Cerebellar nuclear complex (tissue), 1 donor: ENCODE measurements at places on chromosomes 4 and X.

DNA sequence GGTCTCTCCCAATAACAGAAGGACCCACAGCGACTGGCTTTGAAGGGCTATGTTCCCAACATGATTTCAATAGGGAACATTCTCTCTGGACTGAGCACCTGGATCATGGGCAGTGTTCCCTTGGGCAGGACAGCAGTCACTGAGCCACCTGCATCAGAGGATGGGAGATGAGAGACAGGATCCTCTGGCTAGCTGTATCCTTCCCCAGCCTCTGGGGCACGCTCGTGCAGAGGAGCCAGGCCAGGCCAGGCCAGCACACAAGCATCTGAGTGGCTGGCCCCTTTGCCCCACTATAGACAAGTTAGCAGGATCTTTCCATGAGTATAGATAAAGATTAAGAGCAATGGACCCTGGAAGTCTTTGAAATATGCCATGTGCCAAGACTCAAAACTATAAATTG, 66.3 kb downstream of the NEUROG2 start:
- no peak for DNase-seq

DNA sequence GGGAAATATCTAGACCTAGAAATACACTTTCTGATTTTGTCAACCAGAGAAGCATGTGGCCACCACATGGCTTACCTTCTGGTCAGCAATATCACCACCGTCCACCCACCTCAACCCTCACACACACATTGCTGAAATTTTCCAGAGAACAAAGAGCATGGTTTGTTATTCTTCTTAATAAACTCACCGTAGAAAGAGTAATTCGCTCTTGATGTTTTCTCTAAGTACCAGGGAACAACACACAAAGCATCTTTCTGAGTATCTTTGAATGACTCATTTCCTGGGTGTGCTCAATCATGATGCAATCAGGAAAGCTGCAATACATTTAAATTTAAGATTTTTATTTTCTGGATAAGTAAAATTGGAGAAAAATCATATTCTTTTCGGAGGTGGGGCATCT, 24.7 kb upstream of the LRAT start:
- no peak for DNase-seq

DNA sequence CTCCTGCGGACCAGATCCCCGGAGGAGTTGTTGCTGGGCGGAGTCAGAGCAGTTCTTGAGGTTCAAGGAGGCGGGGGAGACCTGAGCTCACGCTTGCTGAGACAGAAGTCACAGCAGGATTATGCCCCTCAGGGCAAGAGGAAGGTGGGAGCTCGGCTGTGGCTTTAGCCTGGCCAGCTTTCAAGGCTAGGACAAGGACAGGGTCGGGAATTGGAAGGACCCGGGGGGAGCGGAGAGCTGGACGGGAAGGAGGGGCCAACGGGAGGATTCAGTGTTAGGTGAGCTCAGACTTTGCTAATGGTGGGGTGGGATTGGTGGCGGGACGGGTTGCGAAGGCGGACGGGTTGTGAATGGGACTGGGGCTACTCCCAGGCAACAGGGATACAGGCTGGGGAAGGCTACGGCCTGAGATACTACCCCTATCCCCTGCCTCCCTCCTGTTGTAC, at the start of gene RIBC1:
Gene RIBC1 (plus strand): TSS at position 13 of the 446 bp plus-strand sequence. CDS start 3,404 bp downstream, outside the sequence.
- no peak for DNase-seq

- no peak for DNase-seq
Observed at GRCh38 chrX:151359931-151360871, 36.8 kb upstream of the VMA21 start.

DNA sequence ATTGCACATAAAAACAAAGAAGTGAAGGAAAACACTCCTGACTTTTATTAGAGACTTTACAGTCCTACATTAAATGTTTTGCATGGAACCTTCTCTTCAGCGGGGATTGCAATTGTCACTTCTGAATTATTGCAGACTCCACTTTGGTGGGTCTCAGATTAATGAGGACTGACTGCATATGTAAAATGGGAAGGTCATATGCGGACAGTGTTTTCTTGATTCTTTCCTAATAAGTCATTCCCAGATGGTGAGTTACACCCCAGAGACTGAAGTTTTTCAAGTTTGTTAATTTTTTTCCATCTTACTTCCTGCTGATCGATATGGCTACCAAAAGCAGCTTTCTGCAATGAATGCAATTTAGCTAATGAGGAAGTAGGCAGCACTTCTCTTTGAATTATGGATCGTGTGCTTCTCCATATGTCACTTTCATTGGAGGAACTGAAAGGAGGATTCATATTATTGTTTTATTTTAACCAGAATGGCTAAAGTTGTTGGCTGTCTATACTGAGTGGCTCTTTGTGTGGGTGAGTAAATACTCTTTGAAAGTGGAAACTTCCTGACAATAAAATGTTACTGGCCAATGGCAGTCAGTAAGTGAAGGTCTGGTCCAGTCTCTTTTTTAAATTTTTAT, 119.3 kb upstream of the CLNK start:
- no peak for DNase-seq

- DNase-seq: no peak
Observed at GRCh38 chr4:68349279-68349648, 626 bp downstream of the YTHDC1 start.

DNA sequence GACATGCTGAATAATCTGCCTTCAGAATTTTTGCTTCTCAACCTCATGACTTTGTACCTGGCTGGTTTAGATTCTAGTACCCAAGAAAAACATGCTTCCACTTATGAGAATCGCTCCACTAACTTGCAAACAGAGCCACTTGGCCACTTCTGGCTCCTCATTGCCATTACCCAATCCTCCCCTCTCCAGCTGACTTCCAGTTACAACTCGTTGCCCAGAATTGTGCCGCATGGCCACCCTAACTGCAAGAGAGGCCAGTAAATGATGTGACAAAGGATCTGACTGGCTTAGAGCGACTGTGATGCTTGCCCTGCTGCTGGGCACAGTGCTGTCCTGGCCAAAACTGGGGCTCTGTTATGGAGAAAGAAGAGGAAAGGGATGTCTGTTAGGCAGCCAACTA, 4.0 kb upstream of the DKC1 start:
- no peak for DNase-seq

GRCh38 chrX:67346667-67347066, 197.2 kb upstream of the AR start:
- DNase-seq: no peak

- no peak for DNase-seq
Observed at GRCh38 chrX:555725-556666, 74.6 kb upstream of the SHOX start.

GRCh38 chrX:44082829-44083228, 109.6 kb upstream of the NDP start:
- DNase-seq: no peak

DNA sequence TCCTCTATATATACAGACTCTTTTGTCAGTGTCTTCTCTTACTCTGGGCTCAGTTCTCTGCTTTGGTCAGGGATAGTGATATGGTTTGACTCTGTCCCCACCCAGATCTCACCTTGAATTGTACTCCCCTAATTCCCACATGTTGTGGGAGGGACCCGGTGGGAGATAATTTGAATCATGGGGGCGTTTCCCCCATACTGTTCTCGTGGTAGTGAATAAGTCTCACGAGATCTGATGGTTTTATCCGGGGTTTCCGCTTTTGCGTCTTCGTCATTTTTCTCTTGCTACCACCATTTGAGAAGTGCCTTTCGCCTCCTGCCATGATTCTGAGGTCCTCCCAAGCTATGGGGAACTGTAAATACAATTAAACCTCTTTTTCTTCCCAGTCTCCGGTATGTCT, 144.4 kb downstream of the GLUD2 start:
- DNase-seq: no peak

GRCh38 chr4:185201977-185202962, 1.5 kb downstream of the CFAP97 start:
- DNase-seq: no peak

DNA sequence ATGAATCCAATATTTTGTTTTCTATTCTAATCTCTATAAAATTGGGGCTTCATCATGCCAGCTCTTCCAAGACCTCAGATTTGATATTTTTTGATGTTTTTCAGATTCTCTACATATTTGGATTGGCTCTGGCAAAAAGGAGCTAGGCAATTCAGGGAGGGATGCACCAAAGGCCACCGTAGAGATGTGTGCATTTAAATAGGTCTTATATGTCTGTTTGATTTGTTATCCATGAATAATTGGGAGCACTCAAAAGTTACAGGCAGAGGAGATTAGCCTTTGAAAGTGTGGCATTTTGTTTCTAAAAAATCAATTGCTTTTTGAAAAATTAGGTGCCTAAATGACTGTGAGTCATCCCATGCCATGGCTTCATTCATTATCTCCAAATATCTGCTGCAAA, 147.1 kb upstream of the RPS6KA6 start:
- no peak for DNase-seq

- DNase-seq: no peak
Observed at GRCh38 chrX:121000589-121000988, 15.0 kb upstream of the CT47A1 start.

- DNase-seq: peak; percentile 62
Observed at GRCh38 chrX:22300130-22300529, 27.4 kb downstream of the CBLL2 start.

GRCh38 chr4:82267506-82267905, 106.3 kb downstream of the HNRNPD start:
- DNase-seq: no peak

DNA sequence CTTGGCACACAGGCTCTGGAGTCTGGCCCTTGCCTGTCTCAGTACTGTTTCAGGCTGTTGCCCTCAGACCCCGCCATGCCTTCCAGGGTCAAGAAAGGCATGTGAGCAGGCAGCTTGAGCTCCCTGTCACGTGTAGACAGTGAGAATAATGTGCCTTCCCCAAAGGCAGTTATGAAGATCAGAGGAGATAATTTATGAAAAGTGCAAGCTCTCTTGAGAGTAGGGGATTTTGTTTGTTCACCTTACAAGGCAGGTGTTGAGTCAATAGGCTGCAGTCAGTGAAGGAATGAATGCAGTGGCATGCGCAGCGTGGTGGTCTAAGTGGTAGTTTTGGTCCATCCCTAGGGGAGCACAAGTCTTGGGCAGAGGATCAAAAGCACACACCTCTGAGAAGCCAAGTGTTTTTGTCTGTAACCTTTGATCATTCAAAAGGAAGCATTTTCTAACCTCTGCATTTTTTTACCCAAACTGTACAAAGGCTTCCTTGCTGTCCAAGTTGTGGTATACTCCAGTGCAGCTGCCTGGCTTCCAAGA, 14.4 kb downstream of the HADH start:
- DNase-seq: no peak

GRCh38 chrX:11371106-11371505, 77.9 kb downstream of the AMELX start:
- DNase-seq: no peak

- DNase-seq: no peak
Observed at GRCh38 chr4:152870606-152871005, 65.5 kb upstream of the FHDC1 start.

GRCh38 chrX:1327651-1328304, 8.8 kb upstream of the IL3RA start:
- DNase-seq: no peak
